ENCODE measurements at places on chromosomes 4 and X. TPM values are rescaled to one million over a fixed set of nuclear protein-coding genes. Genes with fewer than 3 reads are reported as not detected.
A peak's percentile ranks its signal among the peaks of the same experiment; 100 is the strongest.

DNA sequence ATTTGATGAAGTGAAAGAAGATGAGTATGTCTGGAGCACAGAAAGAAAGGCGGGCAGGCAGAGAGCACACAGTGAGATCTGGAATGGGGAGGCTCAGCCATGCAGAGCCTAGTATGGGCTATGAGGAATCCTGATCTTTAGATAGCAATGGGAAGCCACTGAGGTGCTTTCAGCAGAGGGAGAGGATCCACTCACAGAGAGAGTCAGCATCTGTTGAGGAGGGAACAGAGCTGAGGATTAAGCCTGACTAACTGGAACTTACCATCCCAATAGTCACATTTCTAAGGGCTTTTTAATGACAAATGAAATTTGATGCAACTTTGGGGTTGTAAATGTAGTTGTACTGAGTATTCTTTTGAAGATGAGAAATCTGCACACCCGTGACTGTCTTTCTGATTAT lies 20.6 kb upstream of the FGFBP2 start:
- DNase-seq, result no peak

DNA sequence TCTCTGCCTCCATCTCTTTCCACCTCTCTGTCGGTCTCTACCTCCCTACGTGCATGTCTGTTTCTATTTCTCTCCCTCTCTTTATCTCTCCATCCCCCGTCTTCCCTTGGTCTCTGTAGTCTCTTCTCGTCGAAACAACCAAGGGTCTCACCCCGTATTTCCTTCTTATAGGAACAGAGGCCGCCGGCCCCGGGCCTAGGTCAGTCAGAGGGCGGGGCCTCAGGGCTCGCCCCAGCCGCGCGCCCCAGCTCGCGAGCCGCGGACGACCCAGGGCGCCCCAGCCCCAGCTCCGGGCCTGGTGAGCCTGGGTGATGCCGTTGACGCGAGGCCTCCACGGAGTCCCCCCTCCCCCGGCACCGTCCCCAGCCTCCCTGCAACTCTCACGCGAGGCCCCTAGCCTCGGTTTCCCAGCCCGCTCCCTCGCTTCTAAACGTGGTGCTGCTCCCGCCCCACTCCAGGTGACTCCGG lies 6.6 kb downstream of the TIMM17B start:
- peak; percentile 65 for DNase-seq

GRCh38 chr4:138861135-138861534 lies 154.4 kb upstream of the NOCT start:
- DNase-seq, result no peak

DNA sequence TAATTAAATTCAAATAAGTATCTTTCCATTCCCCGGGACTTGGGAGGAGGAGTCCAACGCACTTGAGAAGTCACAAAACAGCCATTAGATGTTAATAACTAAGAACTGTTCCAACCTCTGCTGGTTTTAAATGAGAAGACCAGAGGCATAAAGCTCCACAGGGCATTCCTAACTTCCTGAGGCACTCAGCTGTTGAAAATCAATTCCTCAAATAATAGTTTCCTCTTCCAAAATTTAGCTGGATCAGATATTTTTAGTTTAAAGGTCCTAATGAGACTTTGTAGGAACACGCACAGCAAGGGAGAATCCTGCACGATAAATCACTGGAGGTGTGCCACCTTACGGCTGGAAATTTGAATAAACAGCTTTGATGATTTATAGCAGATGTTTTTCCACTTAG lies 504.3 kb upstream of the ZFP42 start:
- DNase-seq, result no peak

DNA sequence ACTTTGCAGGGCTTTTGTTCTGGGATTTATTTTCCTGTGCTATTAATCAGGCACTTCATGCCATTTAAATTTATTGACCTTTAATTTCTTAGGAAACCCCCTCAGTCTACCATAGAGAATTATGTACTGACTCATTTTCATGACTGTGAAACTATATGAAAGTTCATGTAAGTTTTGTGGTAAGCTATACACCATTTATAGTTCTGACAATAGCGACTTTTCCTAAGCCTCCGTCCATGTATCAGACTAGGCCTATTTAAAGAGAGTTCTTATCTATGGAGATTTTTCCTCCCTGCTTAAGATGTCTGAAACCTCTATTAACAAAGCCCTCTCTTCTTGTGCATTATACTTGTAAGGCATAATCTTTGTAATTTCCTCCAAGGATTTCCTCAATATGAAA lies 111.6 kb downstream of the AFF2 start:
- no peak for DNase-seq

DNA sequence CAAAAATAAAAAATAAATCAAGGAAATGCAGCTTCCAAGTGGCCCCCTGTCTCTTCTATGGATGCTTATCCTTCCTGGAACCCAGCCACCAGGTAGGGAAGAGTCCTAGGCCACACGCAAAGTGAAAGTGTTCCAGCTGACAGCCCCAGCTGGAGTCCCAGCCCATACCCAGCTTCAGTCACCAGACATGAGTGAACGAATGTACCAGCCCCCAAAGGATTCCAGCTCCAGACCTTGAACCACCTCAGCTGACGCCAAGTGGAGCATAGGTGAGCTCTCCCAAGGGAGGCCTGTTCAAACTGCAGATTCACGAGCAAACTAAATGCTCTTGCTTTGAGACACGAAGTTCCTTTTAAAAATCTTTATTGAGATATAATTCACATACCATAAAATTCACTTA lies 62.0 kb downstream of the BCOR start:
- no peak for DNase-seq

- no peak for DNase-seq
Measured at GRCh38 chr4:159220353-159220752, 117.5 kb downstream of the RAPGEF2 start.

DNA sequence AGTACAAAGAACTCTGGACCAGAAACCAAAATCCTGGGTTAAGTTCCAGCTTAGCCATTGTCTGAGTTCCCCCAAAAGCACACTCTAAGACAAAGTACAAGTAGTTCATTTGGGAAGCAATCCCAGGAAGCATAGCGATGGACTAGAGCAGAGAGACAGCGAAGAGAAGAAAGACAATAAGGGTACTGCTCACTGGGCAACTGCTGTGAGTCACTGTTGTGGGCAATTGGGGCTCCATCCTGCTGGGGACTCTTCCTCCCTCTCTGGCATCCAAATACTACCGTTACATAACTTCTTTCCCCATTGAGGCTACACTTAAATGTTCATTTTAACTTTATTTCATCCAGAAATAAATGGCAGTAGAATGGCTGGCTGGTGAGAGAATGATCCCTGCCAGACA lies 14.1 kb downstream of the SRPX start:
- DNase-seq, result no peak

- no peak for DNase-seq
Measured at GRCh38 chrX:153700376-153700945, 12.7 kb downstream of the SLC6A8 start.

DNA sequence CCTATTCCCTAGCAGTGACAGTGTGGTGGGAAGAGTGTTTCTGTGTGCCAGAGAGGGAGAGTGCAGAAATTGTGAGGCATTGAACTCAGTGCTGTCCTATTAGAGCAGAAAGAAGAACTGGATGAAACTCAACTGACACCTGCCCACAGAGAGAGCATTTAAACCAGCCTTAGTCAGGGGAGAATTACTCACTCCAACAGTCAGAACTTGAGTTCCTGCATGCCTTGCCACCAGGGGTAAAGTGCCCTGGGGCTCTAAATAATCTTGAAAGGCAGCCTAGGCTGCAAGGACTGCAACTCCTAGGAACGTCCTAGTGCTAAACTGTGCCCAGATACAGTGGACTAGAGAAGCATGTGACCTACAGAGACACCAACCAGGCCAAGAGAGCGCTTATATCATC lies 12.8 kb downstream of the CYSLTR1 start:
- DNase-seq, result no peak

DNA sequence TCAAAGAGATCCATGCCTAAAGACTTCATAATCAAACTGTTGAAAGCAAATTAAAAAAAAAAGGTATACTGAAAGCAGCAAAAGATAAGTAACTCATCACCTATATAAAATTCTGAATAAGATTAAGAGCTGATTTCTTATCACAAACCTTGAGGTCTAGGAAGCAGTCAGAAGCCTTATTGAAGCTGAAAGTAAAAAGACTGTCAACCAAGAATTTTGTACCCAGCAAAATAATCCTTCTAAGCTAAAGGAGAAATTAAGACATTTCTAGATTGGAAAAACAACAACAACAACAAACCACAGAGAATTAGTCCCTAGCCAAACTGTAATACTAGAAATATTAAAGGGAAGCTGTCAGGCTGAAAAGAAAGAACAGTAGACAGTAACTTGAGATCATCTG lies 622.9 kb downstream of the PCDH7 start:
- no peak for DNase-seq

GRCh38 chr4:152106113-152106763 lies 345.4 kb upstream of the GATB start:
- no peak for DNase-seq

GRCh38 chr4:100889898-100890297 lies 372.1 kb upstream of the EMCN start:
- DNase-seq, result no peak

GRCh38 chr4:55121246-55121645 lies 4.1 kb downstream of the KDR start:
- no peak for DNase-seq

DNA sequence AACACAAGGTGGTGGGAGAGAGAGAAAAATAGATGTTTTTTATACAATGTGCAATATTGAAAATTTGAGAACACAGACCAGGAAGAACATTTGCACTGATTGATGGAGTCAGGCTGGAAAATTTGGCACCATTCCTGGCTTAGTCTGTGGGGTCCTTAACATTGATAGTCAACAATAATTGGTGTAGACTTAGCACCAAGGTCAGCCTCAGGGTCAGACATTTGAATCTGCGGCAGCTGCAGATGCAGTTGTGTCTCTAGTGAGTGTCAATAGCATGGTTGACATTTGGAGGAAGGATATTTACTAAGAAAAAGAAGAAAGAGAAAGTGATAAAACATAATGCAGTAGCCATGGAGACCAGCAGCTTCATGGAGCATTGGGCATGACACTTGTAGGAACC lies 31.5 kb upstream of the GLRA3 start:
- DNase-seq, result no peak

- DNase-seq, result no peak
Measured at GRCh38 chr4:151314479-151314878, 10.9 kb downstream of the SH3D19 start.

DNA sequence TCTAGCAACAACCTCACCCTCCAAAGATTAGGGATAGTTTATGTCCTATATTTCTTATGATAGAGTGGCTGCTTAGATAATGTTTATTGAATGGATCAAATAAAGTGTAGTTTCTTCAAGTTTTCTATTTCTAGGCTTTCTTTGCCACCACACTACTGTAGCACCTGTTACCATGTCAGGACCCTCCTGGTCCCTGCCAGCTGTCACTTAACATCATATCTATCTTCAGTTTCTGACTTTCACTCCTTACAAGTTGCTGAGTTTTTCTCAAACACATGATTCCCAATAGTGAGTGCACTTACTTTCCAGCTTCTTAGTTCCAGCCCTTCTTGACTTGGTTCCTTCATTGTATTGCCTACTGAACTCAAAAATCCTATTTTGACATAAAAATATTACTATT lies 593.9 kb upstream of the PITX2 start:
- no peak for DNase-seq

Gene PNCK
- 2.5 TPM for polyA plus RNA-seq

Gene SLIT2
- polyA plus RNA-seq, result 68.7 TPM

Gene FABP2
- polyA plus RNA-seq, result not detected

Gene ARHGEF9
- polyA plus RNA-seq, result 6.4 TPM

Gene CCDC120
- polyA plus RNA-seq, result 2.1 TPM

Gene GPRIN3
- polyA plus RNA-seq, result not detected

Gene GYPB
- polyA plus RNA-seq, result not detected

Gene MAGEC1
- polyA plus RNA-seq, result 22.2 TPM

Gene SLC16A2
- polyA plus RNA-seq, result 13.1 TPM

Gene TMPRSS11D
- 0.02 TPM for polyA plus RNA-seq
